ENCODE measurements at places on chromosomes 3 and 15.

DNA sequence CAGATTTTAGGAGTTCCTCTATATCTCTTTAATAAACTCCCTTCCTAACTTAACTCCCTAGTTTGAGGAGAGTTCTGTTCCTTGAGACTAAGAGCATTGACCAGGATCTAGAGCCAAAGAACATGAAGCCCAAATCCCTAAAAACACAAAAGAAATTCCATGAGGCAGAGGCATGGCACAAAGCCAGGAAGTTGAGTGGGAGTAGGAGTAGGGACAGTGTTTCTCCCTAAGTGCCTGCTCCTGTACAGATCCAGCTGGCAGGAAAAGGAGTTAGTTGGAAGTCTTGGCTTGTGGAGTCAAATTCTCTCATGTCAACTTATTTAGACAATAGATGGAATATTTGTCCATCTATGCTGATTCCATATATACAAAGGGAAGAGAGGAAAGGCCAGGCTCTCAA lies 11.4 kb downstream of the ACTC1 start:
- DNase-seq = no peak

- no peak for DNase-seq
Observed at GRCh38 chr15:66063147-66063546, 190.4 kb downstream of the MEGF11 start.

DNA sequence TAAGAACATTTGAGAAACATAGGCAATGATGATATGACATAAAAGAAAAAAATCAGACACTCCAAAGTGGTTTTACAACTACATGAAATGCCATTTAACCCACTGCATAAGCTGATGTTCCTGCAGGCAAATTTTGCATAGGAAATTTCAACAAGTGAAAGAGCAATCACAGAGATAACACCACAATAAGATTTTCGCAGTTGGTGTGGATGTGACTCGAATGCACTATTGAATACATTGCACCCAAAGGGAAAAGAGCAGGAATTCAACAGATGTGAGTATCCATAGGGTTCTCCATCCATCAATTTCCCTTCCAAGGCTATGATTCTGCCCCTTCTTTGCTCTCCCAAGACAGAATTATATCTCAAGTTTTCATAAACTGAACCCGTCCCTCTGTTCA lies 456.1 kb downstream of the RAP2B start:
- DNase-seq = no peak

- no peak for DNase-seq
Observed at GRCh38 chr3:37907371-37907770, 45.7 kb downstream of the CTDSPL start.

DNA sequence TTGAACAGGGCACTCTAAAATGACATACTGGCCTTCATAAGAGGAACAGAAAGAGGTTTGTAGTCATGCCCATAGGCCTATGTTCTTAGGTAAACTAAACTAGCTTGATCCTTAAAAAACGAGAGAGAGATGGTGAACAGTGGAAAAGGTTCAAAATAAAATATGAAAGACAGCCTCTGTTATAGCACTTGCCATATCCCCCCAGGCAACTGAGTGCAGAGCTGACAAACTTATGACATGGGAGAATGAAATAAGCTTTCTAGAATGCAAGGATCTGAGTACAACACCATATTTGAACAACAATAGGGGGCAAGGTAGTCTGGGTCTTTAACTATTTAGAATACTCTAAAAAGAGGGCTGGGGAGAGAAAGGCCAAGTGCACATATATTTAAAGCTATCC lies 700.6 kb upstream of the CFAP20DC start:
- DNase-seq = no peak

GRCh38 chr3:127959041-127959440 lies 44.0 kb downstream of the KBTBD12 start:
- no peak for DNase-seq

GRCh38 chr3:71998995-71999673 lies 214.2 kb upstream of the PROK2 start:
- no peak for DNase-seq

DNA sequence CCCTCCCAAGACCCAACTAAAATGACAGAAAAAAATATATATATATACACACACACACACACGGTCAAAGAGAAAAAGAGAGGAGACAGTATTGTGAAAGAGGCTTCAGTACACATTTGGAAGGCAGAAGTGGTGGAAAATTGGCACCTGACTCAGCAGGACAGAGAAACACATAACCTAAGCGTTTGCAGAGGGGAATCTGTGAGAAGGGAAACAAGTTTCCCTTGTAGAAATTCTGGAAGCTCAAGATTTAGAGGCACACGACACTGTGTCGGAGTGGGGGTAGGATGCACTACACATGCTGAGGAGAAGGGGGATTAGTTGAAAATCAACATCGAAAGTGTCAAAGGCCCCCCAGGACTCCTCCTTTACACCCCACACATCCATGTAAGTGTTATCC lies 53.1 kb downstream of the PAK2 start:
- DNase-seq = no peak
